Stimulated activated effector memory CD8-positive, alpha-beta T cell treated with anti-CD3 and anti-CD28 coated beads, Interleukin-12 subunit alpha, Interleukin-12 subunit beta, amount 100 ng/mL, for 72 hours (primary cell): ENCODE measurements at places on chromosomes 7 and 10.

DNA sequence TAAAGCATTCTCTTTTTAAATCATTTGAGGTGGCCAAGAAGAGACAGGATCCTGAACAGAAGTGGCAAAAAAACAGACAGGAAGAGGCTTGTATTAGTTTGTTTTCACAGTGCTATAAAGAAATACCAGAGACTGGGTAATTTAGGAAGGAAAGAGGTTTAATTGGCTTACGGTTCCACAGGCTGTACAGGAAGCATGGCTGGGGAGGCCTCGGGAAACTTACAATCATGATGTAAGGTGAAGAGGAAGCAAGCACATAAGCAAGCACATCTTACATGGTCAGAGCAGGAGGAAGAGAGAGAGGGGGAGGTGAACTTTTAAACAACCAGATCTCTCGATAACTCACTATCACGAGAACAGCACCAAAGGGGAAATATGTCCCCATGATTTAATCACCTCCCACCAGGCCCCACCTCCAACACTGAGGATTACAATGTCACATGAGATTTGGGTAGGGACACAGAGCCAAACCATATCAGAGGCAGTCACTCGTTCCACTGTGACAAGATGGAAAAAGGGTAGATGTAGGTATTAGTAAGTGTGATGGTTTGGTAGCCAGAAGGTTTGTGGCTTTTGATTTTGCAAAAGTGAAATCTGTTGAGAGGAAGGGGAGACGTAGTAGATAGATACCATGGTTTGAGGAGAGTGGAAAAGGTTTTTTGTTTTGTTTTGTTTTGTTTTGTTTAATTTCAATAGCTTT, 5.1 kb downstream of the MSRB2 start:
- no peak for DNase-seq

DNA sequence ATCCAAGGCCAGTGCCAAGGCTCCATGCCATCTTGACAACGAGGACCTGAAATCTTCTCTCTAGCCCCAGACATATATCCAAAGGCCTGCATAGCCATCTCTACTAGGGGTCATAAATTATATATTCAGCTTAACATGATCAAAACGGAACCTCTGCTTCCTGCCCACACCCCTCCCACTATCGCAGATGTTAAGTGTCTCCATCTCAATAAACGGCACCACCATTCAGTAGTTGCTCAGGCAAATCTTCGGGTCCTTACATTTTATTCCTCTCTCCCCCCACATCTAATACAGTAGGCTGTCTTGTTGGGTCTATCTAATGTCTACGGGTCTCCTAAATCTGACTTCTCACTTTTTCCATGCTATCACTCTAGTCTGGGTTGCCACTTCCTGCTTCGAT, 201.1 kb upstream of the PLXNA4 start:
- no peak for DNase-seq

DNA sequence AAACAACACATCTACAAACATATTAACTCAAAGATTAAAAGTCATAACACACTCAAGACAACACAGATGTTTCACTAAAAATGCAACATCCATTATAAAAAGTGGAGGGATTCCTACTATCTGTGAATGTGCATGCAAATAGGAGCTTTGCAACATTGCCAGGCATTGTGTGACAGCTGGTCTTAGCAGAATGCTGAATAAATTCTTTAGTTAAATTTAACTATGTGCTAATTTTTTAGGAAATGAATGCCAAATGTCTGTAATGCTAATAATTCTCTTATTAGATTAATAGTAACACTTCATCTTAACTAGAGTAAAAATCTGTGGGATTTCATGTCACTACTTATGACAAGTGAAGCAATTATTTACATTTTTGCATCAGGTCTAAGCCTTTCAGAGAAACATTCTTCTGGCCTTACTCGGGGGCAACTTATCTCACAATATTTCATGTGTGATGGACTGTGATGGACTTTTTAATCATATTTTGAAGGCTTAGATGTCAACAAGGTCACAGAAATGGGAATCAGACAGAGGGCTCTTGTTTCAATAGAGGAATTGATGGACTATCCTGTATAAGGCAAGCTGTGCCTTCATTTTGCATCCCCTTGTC, 524.6 kb upstream of the KCND2 start:
- no peak for DNase-seq

DNA sequence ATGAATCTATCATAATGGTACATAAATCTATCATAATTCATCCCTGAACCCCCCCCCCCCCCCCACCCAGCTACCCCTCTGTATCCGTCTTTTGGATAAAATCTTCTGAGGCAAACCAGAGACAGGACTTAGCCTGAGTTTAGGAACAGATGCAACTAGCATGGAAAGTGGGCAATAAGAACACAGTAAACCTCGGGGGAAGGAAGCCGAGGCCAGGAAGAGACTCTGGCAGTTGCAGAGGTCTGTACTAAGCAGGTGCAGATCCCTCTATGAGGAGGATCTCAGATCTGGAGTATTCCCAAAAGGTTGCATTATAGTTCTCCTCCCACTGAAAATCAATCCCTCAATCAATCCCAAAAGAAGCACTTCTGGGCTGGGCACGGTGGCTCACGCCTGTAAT, 87.2 kb downstream of the EBF3 start:
- DNase-seq, result no peak

- DNase-seq, result no peak
Measured at GRCh38 chr7:94064541-94065191, 60.5 kb upstream of the BET1 start.

DNA sequence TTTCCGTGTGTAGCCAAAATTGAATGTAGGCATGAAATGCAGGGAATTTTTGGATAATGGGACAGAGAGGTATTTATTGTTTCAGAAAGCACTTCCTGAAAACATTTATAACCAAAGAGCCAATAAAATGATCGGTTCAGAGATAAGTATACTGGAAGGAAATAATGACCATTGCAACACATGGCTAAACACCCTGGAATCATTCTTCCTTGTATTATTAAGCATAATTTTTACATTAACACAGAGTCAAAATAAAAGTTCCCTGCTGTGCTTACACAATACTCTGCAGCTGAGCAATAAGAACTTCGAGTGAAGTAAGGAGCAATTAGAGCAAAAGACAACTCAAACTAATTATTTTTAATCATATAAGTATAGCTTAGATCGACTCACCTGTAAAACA, 648.3 kb downstream of the TNS3 start:
- DNase-seq, result no peak

DNA sequence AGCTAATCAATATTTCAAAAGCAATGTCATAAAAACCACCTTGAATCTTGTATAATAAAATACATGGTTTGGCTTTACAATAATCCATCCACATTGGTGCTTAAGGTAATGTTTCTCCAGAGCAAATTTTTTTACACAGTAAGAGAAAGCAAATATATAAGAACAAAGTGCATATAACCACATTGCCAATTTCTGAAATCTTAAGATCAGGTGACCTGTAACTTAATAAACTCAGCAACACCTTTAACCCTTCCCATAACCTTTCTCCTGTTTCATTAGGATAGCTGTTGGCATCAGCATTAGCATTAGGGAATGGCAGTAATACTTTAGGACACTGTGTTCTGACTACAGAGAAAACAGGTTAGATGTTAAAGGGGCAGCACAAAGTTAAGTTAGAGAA, 155.9 kb upstream of the SEMA3D start:
- no peak for DNase-seq

GRCh38 chr7:150570556-150571465, 3.6 kb downstream of the GIMAP4 start:
- no peak for DNase-seq

DNA sequence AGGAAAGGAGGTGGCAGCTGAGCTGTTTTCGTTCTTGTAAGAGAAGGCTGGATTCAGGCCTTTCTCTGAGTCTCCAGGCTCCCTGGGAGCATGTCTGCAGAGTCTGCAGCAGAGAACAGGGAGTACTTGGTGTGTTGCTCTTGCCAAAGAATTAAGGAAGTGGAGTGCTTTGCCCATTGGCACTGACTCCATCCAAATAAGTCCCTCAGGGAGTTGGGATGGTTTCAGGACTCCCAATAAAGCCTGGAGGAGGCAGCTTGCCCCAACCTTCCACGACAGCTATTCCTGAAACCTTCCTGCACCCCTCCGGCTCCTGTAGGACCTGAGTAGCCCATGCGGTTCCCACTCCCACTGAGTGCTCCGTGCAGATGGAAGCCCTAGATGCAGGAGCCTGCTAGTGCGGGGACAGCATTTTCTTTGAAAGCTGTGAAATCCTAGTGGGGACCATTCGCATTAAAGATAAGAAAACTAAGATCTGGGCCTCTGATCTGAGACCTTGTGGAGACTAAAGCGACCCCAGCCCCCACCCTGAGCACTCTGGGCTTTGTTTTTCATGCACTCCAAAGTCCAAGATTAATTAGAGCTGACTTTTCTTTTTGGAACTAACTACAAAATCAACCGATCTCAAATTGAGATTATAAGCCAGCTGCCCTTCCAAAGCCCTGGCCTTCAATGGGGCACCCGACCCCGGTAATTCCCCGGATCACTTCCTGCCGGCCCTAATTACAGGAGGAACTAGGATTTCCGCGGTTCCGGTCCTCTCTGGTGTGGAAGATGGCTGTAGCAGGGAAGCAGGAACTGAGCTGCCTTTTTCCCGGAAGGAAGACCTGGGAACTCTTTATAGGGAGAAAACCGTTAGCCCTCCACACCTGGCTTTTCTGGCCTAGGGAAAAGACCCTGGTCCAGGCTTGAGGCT, 110.2 kb downstream of the COL13A1 start:
- no peak for DNase-seq

- no peak for DNase-seq
Measured at GRCh38 chr10:62394556-62395018, 20.4 kb downstream of the ZNF365 start.

- DNase-seq, result no peak
Measured at GRCh38 chr7:1727079-1727478, 57.0 kb downstream of the ELFN1 start.

DNA sequence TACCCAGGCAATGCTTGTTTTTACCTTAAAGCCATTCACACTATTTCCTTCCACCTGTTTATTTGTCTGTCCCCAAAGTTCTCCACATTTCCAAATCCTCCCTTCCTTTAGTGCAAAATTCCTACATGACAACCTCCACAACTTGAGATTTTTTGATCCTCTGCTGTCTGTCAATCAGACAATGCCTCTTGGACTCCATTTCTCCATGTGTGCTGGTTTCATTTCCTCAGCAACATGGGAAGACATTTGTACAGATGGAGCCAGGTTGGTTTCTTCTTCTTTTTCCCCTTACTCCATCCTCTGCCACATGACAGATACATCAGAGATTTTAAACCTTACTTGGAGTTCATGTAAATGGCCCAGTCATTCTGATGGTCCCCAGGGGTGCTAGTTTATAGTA, 19.1 kb upstream of the GIMAP2 start:
- DNase-seq, result no peak

DNA sequence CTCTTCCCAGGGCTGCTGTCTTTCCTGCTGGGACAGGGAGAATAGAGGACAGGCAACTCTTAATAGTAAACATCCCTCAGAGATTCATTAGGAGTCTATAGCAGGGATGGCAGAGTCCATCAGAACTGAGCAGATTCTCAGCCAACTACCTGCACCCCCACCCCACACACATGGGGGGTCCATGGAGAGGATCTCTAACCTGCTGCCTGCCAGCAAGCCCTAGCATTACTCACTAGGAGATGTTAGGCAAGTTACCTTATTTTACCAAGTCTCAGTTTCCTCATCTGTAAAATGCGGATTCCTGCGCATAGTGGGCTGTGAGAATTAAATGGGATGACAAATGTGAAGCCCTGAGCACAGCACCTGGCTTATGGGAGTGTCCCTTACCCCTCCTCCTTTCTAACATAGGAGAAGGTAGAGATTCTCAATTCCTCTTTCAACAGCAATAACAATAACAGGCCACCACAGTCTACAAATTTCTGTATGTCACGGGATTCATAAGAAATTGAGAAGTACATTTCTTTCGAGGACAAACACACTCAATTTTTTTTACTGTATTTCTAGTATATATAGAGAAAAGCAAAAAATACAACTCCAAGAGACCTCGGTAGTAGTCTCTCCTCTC, 23.8 kb upstream of the WDR11 start:
- DNase-seq, result no peak

GRCh38 chr10:110898391-110898790, 20.6 kb downstream of the BBIP1 start:
- no peak for DNase-seq

- peak; percentile 94 for DNase-seq
Measured at GRCh38 chr10:30529373-30529998, 95.5 kb downstream of the MAP3K8 start.

GRCh38 chr10:75508814-75509306, 77.4 kb downstream of the LRMDA start:
- DNase-seq, result no peak

- no peak for DNase-seq
Measured at GRCh38 chr7:4164556-4164955, 517.5 kb upstream of the FOXK1 start.

DNA sequence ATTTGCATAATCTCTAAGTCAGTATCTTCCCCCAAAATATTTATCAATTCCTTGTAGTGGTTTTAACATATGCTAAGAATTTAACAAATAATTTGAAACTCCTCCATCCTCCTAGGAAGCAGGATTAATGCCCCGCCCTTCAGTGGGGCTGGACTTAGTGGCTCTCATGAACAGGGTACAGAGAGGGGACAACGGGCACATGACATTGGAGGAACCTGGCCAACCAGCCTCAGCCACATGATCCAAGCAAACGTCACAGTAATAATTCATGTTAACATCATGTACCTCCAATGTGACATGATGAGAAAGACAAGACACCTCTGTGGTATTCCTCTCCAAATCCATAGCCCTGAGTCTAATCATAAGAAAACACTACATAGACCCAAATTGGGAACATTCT, 50.5 kb downstream of the NUDCD3 start:
- DNase-seq, result no peak

GRCh38 chr10:4781955-4782354, 44.1 kb upstream of the AKR1E2 start:
- DNase-seq, result no peak

GRCh38 chr7:152882576-152883310, 123.2 kb downstream of the ACTR3B start:
- DNase-seq, result no peak

DNA sequence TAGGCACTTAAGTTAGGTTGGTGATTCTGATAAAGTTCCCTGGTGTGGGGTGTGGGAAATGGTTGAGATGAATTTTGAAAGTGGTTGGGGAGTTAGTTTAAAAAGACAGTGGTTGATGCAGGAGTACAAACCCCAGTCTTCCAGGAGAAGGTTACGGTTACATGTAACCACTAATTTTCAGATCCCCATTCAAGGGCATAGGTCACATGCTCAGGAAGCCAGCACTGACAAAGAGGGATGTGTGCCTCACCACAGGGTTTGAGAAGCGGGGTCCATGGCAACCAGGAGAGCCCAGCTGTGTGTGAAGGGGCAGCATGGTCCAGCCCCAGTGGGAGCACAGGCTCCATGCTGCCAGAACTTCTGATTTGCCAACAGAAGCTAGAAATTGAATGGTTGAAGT, 144.2 kb downstream of the MDFIC start:
- DNase-seq, result no peak

- DNase-seq, result no peak
Measured at GRCh38 chr10:3548702-3549101, 236.3 kb downstream of the KLF6 start.
